ENCODE measurements at places on chromosomes 3 and 15. TPM values are rescaled to one million over a fixed set of nuclear protein-coding genes. Genes with fewer than 3 reads are reported as not detected.

BLM gene
- total RNA-seq = 1.4 TPM

- peaks cover 41% of the 10 kb centered on the region for H3K4me1 ChIP-seq
- no peak overlapping the region for H3K4me3 ChIP-seq
- no peaks in the 10 kb centered on the region for H3K27me3 ChIP-seq
- H3K27ac ChIP-seq = no peak overlapping the region
- no peaks in the 10 kb centered on the region for H3K36me3 ChIP-seq
- peak; percentile 83 for DNase-seq
Observed at GRCh38 chr3:8739757-8740504, 6.3 kb downstream of the CAV3 start.

DNA sequence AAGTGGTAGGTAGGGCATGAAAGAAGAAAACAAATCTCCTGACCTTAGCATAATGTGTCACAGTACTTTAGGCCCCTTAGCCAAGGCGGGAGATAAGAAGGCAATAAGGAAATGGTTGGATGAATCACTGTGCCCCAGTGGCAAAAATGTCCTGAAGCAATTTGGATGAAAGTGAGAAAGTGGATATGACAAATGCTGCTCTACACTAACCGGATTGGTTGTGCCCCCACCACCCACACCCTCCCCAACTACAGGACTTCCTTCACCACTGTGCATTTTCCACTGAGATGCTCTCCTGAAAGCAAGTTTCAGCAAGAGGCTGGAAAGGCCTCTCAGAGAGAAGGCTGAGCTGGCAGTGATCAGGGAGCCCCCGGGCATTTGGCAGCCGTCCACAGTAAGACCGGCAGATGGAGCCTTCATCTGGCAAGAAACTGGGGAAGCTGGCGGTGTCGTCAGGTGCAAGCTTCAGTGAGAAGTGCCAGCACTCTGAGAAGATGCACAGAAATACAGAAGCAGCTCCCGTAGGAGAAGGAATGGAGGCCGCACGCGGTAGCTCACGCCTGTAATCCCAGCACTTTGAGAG is 63.8 kb downstream of the ATP1B3 start:
- H3K27me3 ChIP-seq = no peaks in the 10 kb centered on the region
- DNase-seq = peak; percentile 93
- no peaks in the 10 kb centered on the region for H3K36me3 ChIP-seq
- no peak overlapping the region for H3K27ac ChIP-seq

- H3K36me3 ChIP-seq = no peaks in the 10 kb centered on the region
- peaks cover 3% of the 10 kb centered on the region for H3K4me1 ChIP-seq
- H3K27me3 ChIP-seq = no peaks in the 10 kb centered on the region
- no peak for DNase-seq
Observed at GRCh38 chr3:114899186-114899931, 247.7 kb downstream of the ZBTB20 start.

DNA sequence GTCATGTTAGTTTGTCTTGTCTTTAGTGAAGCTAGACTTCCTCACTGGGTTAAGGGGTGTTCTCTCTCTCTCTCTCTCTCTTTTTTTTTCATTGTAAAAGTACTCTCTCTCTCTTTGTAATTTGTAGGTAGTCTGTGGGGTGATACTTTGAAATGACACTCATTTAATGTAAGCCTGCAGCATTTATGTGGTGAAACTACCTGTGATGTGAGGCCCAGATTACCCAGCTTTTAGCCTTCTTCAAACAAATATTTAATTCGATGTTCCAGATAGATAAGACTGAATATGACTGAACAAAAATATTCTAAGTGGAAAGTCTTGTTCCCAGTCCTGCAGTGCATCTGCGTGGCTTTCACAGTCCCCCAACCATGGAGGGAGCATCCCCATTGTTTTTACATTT is 49.7 kb downstream of the SQOR start:
- no peaks in the 10 kb centered on the region for H3K4me1 ChIP-seq
- H3K4me3 ChIP-seq = no peak overlapping the region
- H3K27me3 ChIP-seq = no peaks in the 10 kb centered on the region

GRCh38 chr3:45994419-45995235 is 997 bp downstream of the FYCO1 start:
- peak overlapping the region; percentile 94 for H3K4me3 ChIP-seq
- no peaks in the 10 kb centered on the region for H3K36me3 ChIP-seq
- H3K27me3 ChIP-seq = peaks cover 3% of the 10 kb centered on the region
- DNase-seq = no peak

DNA sequence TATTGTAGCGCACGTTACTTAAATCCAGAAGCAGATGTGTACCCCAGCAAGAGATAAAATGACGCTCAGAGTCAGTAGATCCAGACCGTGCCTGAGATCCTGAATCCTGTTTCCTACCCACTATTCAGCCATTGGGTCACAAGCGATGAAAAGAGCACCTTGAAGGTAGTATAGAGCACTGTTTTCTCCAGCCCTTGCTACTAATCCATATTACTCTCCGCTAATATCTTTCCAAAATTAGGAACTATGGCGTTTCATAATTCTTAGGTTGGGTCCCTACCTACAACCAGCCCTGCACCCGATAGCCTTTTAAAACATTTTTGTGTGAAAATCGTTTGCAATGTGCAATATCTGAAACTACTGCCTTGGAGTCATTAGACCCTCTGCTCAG is 596 bp downstream of the BTD start:
- peak overlapping the region; percentile 83 for H3K27ac ChIP-seq
- DNase-seq = peak; percentile 80
- peaks cover 27% of the 10 kb centered on the region for H3K4me1 ChIP-seq
- H3K27me3 ChIP-seq = no peaks in the 10 kb centered on the region
- peak overlapping the region; percentile 94 for H3K4me3 ChIP-seq
- peaks cover 13% of the 10 kb centered on the region for H3K36me3 ChIP-seq

DNA sequence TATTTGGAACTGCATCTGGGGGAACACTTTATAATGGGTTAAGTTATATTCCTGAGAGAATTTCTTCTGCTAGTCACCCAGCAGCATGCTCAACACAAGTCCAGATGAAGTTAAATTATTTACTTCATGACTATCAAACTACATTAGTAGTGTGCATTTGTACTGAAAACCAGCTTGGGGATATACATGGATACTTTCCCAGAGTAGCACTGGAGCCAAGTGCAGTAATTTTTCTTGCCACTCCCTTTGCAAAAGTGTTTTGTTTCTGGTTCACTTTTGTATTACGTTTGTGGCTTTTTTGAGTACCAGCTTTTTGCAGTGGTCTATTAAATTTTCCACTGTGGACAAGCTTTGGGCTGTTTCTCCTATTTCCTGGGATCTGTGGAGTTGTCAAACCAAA is 243.0 kb downstream of the AGBL1 start:
- no peak overlapping the region for H3K4me3 ChIP-seq
- H3K4me1 ChIP-seq = no peaks in the 10 kb centered on the region
- H3K36me3 ChIP-seq = no peaks in the 10 kb centered on the region
- no peak overlapping the region for H3K27ac ChIP-seq
- DNase-seq = no peak
